NCI-H774 (cell line): ENCODE measurements at places on chromosomes 2 and 18.

DNA sequence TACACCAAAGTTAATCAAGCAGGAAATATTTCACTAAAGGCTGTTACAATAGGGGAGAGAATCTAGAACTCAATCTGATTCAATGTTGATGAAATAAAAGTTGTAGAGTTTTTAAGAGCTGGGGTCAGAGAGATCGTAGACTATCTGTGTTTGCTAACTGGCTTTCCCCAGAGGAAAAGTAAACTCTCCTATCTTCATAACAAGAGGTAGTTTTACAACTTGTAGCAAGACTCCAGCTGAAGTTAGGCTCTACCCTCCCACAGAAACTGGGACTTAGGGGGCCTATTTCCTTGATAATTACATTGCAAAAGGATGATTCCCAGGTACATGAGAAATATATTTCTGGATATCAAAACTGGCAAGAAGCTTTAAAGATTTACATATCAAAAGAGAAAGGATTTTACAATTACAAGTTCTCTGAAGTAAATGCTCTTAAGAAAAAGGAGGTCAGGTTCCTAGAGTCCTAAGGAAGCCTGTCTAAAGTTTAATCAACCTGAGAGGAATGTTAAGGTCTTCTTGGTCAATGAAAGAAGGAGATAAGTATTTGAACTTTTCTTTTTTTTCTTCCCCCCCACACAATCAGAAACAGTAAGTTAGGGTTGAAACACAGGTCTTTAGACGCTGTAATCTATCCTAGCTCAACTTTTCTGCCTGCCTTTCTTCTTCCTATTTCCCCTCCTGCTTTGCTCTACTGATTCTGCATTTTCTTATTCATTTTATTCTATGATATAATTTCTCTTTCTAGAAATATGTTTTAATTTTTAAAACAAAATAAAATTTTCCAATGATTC, 692.2 kb upstream of the LINC00305 start:
- no peak for DNase-seq

DNA sequence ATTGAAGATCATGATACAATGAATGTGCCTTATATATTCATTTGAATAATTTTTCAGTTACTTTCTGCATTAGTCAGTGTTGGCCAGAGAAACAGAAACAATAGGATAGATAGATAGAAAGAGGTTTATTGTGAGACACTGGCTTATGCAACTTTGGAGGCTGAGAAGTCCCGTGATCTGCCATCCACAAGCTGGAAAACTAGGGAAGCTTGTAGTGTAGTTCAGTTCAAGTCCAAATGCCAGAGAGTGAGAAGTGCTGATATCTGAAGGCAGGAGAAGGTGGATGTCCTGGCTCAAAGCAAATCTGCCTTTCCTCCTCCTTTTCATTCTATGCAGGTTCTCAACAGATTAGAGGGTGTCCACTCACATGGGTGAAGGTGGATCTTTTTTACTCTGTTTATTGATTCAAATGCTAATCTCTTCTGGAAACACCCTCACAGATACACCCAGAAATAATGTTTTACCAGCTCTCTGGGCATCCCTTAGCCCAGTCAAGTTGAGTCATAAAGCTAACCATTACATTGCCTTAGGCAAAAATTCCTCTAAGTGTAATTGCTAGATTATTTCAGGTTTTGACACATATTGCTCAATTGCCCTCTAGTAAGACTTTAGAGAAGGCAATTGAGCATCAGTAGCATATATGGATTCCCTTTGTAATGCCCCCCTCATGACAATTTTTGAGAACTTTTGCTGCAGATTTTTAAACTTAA, 341.4 kb downstream of the LPIN1 start:
- DNase-seq = no peak

DNA sequence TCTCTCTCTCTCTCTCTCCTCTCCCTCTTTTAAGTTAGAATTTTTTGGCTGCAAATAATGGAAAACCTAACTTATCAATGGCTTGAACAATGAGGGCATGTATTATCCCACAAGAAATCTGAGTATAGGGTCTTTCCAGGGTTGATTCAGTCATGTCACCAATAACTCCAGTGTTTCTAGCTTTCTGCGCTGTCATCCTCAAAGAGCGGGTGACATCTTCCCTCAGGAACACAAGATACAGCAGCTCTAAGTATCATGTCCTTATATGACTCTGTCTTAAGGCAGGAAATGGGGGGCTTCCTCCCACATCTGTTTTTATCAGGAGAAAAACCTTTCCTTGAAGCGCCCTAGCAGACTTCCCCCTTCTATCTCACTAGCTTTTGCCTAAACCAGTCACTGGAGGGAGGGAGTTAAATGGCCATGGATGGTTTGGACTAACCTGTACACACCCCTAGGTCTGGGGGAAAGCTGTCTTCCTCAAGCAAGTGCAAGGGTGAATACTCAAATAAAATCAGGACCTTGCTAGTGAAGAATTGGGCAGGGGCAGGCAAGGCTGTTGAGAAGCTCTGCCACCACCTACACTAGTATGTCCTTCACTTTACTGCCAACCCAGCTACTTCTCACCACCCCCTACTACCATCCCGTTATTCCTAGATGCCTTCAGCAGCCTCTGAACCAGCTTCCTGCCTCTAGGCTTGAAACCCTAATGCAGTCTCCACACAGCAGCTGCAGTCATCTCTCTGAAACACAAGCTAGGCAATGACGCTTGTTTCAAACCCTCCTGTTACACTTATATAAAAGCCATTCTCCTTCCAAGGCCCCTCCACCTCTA, 7.5 kb upstream of the TUBA4A start:
- no peak for DNase-seq

- no peak for DNase-seq
These were observed 49.4 kb downstream of the TGOLN2 start for GRCh38 chr2:85278361-85278760.

GRCh38 chr2:119548516-119549120, 4.4 kb downstream of the CFAP221 start:
- no peak for DNase-seq

- no peak for DNase-seq
These were observed 76.6 kb upstream of the ARL5A start for GRCh38 chr2:151904807-151905206.

GRCh38 chr18:33833842-33834241, 255.8 kb downstream of the ASXL3 start:
- no peak for DNase-seq

- peak; percentile 3 for DNase-seq
These were observed 47.0 kb upstream of the PLEKHM3 start for GRCh38 chr2:208072250-208072892.

GRCh38 chr2:241218131-241219029, 29.9 kb downstream of the ANO7 start:
- DNase-seq = peak; percentile 44

DNA sequence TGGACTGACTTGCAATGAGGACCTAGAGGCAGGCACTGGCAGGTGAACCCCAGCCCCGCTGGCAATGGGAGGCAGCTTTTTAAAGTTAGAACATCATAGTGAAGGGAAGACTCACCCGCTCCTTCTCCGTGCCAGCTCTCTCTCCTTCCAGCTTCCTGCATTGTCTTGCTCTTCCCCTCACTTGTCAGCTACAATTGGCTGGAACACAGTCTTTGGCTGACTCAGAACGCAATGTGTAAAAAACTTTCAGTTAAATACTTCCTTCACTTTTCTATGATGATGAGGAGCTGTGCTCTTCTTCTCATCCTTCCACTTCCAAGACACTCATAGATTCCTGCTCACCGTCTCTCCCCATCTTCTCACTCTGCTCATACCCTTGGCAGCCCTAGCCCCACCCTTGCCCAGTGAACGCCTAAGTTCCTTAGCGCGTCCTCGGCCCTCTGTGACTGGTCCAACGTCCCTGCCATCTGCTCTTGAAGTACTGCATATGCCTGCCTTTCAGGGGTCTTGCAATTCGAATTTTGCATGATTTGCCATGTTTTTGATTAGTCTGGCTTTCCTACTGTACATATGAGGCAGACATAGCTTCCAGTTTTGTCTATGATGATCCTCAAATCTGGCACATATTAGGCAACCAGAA, 118.0 kb upstream of the TMEM200C start:
- DNase-seq = no peak

GRCh38 chr2:170821531-170822289, 5.0 kb downstream of the GAD1 start:
- DNase-seq = no peak

- DNase-seq = no peak
These were observed 499.6 kb upstream of the RAB6C start for GRCh38 chr2:129479892-129480291.

DNA sequence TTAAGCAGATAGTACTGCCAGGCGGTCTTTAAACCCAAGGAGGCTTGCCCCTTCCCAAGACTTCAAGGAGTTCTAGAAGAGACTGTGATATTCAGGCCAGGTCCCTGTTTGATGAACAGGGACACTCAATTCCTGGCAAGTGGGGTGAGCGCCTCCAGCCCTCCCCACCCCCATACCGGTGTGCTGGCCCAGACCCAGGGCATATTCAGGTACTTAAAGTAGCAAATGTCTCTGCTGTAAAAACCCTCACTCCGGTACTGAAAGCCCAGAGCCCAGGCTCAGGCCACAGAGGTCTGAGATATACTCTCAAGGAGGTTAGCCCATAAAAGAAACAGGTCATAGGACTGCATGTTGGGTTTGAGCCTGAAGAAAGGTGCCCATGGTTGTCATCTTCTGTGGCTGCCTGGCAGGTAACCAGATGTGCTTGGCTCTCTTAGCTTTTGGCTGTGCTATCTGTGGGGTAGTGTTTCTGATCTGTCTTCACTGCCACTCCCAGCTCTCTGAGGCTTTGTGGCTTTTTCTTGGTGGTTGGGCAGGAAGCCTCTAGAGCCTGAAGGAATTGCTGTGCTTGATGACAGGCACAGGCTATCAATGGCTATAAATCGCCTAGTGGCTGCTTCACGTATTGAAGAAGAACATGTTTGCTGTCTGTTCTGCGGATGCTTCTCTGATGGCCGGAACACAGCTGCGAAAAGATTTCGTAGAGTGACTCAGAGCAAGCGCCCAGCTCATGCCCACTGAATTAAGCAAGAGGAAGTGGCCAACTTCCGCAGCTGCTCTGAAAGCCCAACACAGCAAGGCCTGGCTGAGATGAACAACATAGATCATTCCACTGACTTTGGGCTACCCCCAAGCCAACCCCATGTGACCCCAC, 63.3 kb upstream of the ALPP start:
- DNase-seq = no peak

- DNase-seq = peak; percentile 89
These were observed 540 bp upstream of the RAB10 start for GRCh38 chr2:26033270-26033817.

DNA sequence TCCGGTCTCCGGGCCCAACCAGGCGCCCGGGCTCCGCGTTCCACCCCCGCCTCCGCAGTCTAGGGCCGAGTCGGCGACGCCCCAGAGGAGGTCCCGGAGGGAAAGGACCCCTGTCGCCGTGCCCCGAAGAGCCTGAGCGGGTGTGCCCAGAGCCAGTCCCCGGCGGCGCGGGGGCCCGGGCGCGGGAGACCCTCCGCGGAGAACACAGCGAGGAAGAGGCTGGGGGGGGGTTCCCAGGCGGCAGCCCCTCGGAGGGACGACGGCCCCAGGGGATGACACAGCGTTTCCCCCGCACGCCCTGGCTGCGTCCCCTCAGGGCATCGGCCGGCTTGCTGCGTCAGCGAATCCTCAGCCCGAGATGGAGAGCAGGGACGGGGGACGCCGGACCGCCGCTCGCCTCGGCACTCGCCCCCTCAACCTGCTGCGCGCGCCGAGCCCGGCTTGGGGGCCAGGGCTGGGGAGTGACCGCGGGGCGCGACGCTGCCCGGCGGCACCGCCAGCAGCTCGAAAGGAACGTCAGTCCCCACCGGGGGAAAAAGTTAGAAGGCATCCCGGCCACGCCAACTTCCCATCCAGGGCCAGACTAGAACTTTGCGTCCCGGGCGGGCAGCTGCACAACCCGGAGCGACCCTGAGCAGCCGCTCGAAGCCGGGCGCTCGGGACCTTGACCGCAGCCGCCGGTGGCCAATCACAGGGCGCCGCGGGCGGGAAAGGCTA, 711 bp downstream of the SFXN5 start:
- DNase-seq = peak; percentile 30

- DNase-seq = peak; percentile 38
These were observed 132.8 kb downstream of the TPO start for GRCh38 chr2:1546023-1546591.

- DNase-seq = no peak
These were observed 15.8 kb downstream of the TMEM131 start for GRCh38 chr2:97979904-97980303.

- no peak for DNase-seq
These were observed 24.4 kb upstream of the ONECUT2 start for GRCh38 chr18:57410749-57411148.

DNA sequence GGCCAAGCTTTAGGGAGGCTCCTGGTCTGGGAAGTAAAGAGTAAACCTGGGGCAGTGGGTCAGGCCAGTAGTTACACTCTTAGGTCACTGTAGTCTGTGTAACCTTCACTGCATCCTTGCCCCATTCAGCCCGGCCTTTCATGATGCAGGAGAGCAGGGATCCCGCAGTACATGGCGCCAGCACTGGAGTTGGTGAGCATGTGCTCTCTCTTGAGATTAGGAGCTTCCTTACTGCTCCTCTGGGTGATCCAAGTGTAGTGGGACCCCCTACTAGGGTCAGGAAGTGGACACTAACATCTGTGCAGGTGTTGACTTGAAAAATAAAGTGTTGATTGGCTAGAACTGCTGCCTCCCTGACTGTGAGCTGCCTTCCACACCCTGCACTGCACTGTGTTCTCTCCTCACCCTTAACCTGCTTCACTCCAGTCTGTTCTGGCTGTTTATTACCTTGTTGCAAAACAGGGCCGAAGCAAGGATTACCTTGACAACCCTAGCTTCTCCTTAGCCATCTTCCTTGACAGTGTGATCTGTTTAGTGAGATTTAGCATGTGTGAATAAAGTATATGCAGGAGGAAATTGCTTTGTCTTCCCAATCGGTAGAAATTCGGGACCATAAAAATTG, 5.2 kb downstream of the RETREG2 start:
- DNase-seq = no peak

GRCh38 chr2:98886066-98886554, 49.9 kb downstream of the CRACDL start:
- no peak for DNase-seq

- DNase-seq = no peak
These were observed 31.9 kb upstream of the TGIF1 start for GRCh38 chr18:3418083-3418482.

GRCh38 chr2:170842785-170843184, 26.1 kb downstream of the GAD1 start:
- no peak for DNase-seq

DNA sequence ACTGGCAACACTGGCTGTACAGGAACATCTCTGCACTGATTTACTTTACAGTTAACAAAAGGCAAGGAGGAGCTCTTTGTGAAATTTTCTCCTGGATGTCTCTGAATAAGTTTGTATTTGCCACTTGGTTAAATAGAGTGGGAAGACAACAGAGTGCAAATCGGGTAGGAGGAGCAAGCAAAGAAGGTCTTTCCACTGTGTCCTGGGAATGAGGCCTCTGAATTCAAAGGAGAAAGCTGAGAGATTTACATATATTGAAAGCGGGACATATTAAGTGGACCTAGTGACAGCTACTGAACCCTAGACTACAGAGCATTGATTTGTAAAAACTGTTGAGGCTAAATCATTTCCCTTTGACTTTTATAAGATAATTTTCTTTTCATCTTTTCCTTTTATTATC, 117.4 kb upstream of the CHRNA1 start:
- DNase-seq = no peak
